ENCODE measurements at places on chromosomes 13 and 19. TPM values are rescaled to one million over a fixed set of nuclear protein-coding genes. Genes with fewer than 3 reads are reported as not detected.

Gene TNFSF9
- 1.3 TPM for total RNA-seq

Gene PSG1
- total RNA-seq: 1.4 TPM

Gene MCEMP1
- total RNA-seq: not detected

Gene OLFM2
- total RNA-seq: not detected

Gene FXYD5
- 89.8 TPM for total RNA-seq

Gene AKAP8
- total RNA-seq: 28.0 TPM

Gene ADM5
- 1.2 TPM for total RNA-seq

Gene SBK3
- total RNA-seq: 0.26 TPM

Gene SMIM44
- total RNA-seq: not detected

Gene IGFL3
- total RNA-seq: not detected

Gene ZNF610
- total RNA-seq: 1.8 TPM

All from LHCN-M2 (cell line).